ENCODE measurements at places on chromosomes 6 and 20. TPM values are rescaled to one million over a fixed set of nuclear protein-coding genes. Genes with fewer than 3 reads are reported as not detected.

DNA sequence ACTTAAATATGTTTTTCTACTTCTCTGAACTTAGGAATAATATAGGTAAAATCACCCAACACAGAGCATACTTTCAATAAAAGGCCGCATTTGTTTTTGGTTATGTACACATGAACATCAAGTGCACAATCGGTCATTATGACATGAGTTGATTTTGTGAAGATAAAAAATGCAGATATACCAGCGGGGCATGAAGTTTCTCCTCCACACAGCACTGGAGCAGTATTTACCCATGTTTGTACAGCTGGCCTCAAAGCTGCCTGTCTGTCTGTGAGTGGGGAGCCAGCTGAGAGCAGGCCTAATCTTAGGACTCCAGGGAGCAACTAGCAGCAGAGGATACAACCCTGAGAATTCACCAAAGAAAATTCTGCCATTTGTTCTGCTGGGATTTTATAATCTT, 206.5 kb downstream of the TPBG start:
- no peak overlapping the region for H3K27ac ChIP-seq
- no peaks in the 10 kb centered on the region for H3K36me3 ChIP-seq
- no peaks in the 10 kb centered on the region for H3K27me3 ChIP-seq
- no peak for DNase-seq
- H3K4me3 ChIP-seq = no peak overlapping the region

DNA sequence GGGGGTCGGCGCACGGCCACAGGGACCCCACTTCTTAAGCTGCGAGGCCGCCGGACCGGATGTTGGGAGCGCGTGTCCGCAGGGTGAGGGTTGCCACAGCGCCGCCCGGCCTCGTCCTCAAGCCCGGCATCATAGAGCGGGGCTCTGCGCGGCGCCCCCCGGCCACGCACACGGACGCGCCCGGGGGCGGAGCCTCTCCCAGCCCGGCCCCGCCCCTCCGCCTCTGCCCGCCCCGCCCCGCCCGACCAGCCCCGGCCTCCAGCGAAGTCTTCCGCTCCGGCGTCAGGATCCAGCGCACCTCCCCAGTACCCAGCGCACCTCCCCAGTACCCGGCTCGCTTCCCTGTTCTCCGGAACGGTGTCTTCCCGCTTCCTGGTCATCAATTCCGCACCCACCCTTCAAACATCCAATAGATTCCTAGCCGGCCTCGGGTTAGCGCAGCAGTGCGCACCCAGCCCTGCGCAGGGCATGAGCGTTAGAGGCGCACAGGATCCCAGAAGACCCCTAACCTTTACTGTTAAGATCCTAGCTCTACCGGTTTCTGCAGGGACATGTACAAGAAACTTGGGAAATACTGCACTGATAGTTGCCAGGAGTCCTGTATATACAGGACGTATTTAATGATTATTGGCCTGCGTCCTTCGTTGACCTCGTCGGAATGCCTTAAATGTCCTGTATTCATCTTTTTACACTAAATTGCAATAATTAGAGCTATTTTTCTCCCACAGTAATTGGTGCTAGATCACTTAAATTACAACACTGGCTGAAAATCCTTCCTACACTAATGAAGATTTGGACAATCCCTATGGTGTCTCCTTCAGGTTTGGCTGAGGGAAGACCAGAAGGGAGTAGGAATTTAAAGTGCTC, 535 bp upstream of the DNAAF9 start:
- no peaks in the 10 kb centered on the region for H3K36me3 ChIP-seq
- peak overlapping the region; percentile 91 for H3K4me3 ChIP-seq
- H3K27me3 ChIP-seq = no peaks in the 10 kb centered on the region

GRCh38 chr6:97726378-97726777, 443.4 kb upstream of the MMS22L start:
- H3K27me3 ChIP-seq = no peaks in the 10 kb centered on the region
- H3K4me1 ChIP-seq = no peaks in the 10 kb centered on the region
- DNase-seq = no peak

GRCh38 chr6:33613146-33613794, 7.9 kb upstream of the ITPR3 start:
- no peak for DNase-seq
- H3K27ac ChIP-seq = peak overlapping the region; percentile 28
- H3K4me1 ChIP-seq = peaks cover 30% of the 10 kb centered on the region
- H3K36me3 ChIP-seq = no peaks in the 10 kb centered on the region
- no peak overlapping the region for H3K4me3 ChIP-seq

- peaks cover 48% of the 10 kb centered on the region for H3K4me1 ChIP-seq
- H3K27ac ChIP-seq = peak overlapping the region; percentile 98
- no peaks in the 10 kb centered on the region for H3K27me3 ChIP-seq
- no peak for DNase-seq
- peaks cover 29% of the 10 kb centered on the region for H3K36me3 ChIP-seq
Observed at GRCh38 chr20:50193199-50193835, 2.7 kb downstream of the CEBPB start.

- no peaks in the 10 kb centered on the region for H3K36me3 ChIP-seq
- H3K27me3 ChIP-seq = no peaks in the 10 kb centered on the region
- DNase-seq = no peak
- no peak overlapping the region for H3K27ac ChIP-seq
- H3K4me1 ChIP-seq = peaks cover 25% of the 10 kb centered on the region
Observed at GRCh38 chr20:4086771-4087687, 71.7 kb upstream of the RNF24 start.

- H3K27me3 ChIP-seq = no peaks in the 10 kb centered on the region
- no peak overlapping the region for H3K27ac ChIP-seq
- H3K4me3 ChIP-seq = no peak overlapping the region
- H3K4me1 ChIP-seq = no peaks in the 10 kb centered on the region
Observed at GRCh38 chr6:100260584-100260983, 204.1 kb downstream of the SIM1 start.

GRCh38 chr20:31523361-31524283, 9.4 kb downstream of the HM13 start:
- no peak overlapping the region for H3K27ac ChIP-seq
- H3K4me3 ChIP-seq = no peak overlapping the region
- no peak for DNase-seq
- H3K27me3 ChIP-seq = no peaks in the 10 kb centered on the region
- H3K36me3 ChIP-seq = peaks cover 28% of the 10 kb centered on the region

DNA sequence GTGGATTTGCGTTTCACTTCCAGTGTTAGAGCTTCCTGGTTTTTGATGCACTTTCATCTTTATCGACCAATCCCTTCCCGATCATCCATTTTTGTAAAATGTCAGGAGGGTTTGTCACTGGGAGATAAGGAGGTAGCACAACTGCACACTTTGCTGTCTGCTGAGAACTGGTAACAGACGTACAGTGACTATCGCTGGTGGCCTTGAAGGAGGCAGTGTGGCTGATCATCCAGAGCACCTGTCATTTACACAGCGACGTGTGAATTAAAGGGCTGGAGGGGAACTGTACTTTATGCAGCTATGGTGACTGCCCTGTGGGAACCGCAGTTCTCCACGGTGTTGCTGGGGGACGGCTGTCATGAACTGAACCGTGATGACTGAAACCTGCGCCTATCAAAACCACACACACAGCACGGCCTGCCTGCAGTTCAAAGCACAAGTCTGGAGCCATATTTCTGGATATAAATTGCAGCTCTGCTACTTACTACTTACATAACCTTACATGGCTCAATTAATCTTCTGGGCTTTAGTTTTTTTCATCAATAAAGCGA, 50.0 kb downstream of the HUS1B start:
- H3K4me3 ChIP-seq = no peak overlapping the region
- no peaks in the 10 kb centered on the region for H3K27me3 ChIP-seq
- no peak overlapping the region for H3K27ac ChIP-seq
- DNase-seq = no peak
- H3K36me3 ChIP-seq = peaks cover 12% of the 10 kb centered on the region
- no peaks in the 10 kb centered on the region for H3K4me1 ChIP-seq

DNA sequence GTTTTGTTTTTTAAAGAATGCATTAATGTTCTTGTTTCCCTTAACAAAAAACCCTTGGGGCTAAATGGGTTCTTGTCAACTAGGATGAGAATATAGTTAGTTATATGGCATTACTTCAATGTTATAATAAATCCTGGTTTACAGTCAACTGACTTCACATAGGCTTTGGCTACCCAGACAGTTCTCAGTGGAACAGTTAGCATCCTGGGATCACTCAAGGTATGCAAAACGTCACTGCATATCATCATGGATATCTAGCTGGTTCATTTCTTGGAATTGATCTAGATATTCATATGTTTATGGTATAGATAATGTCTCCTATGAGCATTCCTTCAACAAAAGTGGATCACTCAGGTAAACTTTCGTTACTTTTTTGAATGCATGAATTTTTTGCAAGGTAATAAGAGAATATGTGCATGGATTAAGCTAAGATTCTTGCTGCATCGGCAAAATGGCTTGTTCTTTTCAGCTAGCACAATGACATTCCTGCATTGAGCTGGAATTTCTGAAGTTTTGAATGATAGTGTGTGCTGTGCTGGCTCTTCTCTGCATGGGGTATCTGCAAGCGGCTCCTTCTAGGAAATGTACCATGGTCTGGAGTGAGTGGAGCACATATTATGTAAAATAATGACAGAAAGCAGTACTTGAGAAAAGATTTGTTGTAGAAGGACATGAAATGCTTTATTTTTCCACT, 138.9 kb downstream of the ADGRG6 start:
- DNase-seq = no peak
- H3K27me3 ChIP-seq = no peaks in the 10 kb centered on the region
- H3K27ac ChIP-seq = no peak overlapping the region
- H3K36me3 ChIP-seq = no peaks in the 10 kb centered on the region
- H3K4me1 ChIP-seq = no peaks in the 10 kb centered on the region

DNA sequence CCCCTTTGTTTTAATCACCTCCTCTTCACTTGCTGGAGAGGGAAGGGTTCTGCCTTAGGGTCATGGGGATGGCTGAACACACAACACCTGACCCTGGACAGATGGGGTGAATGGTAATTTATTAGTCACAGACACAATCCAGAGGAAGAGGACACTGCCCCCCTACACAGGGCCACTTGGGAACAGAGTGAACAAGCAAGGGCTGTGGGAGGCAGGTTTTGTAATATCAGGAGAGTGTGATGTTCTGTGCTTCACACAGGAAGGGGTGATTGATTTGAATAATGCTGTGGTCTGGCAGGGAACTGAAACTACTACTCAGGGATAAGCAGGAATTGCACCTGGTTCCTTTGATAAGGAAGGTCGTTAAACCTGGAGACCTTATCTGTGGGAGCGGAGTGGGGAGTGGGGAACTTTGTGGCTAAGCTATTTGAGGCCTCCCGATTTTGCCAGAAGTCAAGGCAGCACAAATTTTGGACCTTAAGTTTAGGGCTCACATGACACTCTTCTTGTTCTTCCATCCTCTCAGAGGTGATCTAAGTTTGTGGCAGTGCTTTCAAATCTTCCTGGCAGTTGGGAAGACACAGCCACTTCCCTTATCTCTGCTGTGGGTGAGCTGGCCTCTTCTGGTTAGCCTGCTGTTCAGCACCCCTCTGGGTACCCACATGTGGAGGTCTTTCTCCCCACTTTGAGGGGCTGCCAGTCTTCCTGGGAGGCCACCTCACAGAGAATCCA, 77.8 kb downstream of the CD164 start:
- H3K27ac ChIP-seq = peak overlapping the region; percentile 83
- H3K4me1 ChIP-seq = peaks cover 47% of the 10 kb centered on the region
- no peak overlapping the region for H3K4me3 ChIP-seq
- no peak for DNase-seq

GRCh38 chr20:60125513-60125912, 167.3 kb downstream of the CDH26 start:
- no peaks in the 10 kb centered on the region for H3K4me1 ChIP-seq
- DNase-seq = no peak
- no peak overlapping the region for H3K4me3 ChIP-seq
- no peaks in the 10 kb centered on the region for H3K36me3 ChIP-seq
- no peaks in the 10 kb centered on the region for H3K27me3 ChIP-seq
- no peak overlapping the region for H3K27ac ChIP-seq

GRCh38 chr6:10271982-10272381, 142.9 kb downstream of the TFAP2A start:
- no peaks in the 10 kb centered on the region for H3K36me3 ChIP-seq
- H3K4me3 ChIP-seq = no peak overlapping the region
- DNase-seq = no peak
- H3K4me1 ChIP-seq = no peaks in the 10 kb centered on the region
- H3K27ac ChIP-seq = no peak overlapping the region
- H3K27me3 ChIP-seq = no peaks in the 10 kb centered on the region

DNA sequence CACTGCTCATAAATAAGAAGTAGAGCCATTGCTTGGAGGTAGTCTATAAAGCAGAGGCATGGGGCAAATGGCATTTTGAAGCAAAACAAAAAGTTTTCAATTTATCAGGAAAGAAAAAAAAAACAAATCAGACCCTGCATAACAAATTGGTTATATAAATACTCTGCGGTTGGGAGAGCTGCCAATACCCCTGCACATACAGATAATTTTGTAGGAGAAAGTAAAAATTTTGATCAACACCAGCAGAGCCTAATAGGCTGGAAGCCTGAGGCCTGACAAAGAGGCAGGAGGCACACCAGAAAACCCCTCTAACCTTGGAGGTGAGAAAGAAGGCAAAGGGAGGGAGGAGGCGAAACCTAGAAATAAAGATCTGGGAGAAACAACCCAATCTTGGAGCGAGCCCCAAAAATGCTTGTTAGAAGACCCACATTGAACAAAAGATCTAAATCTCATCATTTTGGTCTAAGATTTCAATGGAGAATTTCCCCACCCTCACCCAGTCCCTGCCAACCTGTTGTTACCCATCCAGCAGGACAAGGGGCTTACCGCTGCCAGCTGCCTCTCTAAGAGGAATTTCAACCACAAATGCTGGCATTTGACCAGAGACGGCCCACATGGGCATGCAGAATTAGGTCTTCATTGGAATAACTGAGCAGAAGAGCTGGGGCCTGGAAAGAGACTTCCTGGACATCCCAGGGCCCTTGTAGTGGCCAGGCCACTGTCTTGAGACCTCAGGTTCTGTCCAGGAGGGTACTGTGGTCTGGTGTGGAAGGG, 28.4 kb downstream of the FOXA2 start:
- no peak for DNase-seq
- no peaks in the 10 kb centered on the region for H3K27me3 ChIP-seq
- no peak overlapping the region for H3K27ac ChIP-seq
- no peaks in the 10 kb centered on the region for H3K36me3 ChIP-seq

GRCh38 chr6:14095437-14095836, 22.1 kb upstream of the CD83 start:
- H3K4me1 ChIP-seq = peaks cover 3% of the 10 kb centered on the region
- H3K27ac ChIP-seq = no peak overlapping the region
- no peak overlapping the region for H3K4me3 ChIP-seq
- H3K27me3 ChIP-seq = no peaks in the 10 kb centered on the region

GRCh38 chr6:118725944-118726343, 74.6 kb upstream of the CEP85L start:
- DNase-seq = no peak
- no peaks in the 10 kb centered on the region for H3K36me3 ChIP-seq
- H3K4me1 ChIP-seq = no peaks in the 10 kb centered on the region
- H3K27me3 ChIP-seq = no peaks in the 10 kb centered on the region
- H3K4me3 ChIP-seq = no peak overlapping the region
- H3K27ac ChIP-seq = no peak overlapping the region

Gene SLC22A7
- total RNA-seq = not detected

Gene CLDN20
- not detected for total RNA-seq

Gene SNPH
- 9.6 TPM for total RNA-seq

Gene UBE3D
- 7.2 TPM for total RNA-seq

Gene SAMD5
- 0.45 TPM for total RNA-seq

Gene FUT9
- total RNA-seq = not detected
